ENCODE measurements at places on chromosomes 16 and 17.

DNA sequence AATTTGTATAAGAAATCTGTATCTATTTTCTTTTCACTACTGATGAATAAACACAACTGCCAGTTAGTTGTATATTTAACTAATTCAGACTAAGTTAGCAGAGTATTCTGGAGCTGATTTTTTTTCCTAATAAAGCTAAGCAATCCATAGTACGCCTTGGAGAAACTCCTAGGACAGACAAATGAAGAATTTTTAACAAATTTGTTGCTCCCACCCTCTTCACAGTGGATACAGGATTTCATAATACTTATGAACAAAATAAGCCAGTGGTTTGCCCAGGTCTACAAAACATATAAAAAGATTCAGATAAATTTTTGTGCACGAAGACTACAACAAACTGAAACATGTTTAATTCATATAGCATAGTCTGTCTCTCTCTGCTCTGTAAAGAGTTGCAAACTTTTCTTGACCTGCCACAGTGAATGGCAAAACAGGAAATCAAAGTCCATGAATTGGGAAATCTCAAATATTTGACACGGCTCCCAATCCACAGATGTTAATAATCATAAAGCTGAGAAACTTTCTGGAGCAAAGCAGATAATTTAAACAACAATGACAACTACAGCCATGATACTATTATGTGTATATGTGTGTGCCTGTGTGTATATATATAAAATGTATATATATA is 594 bp upstream of the ABCA6 start:
- DNase-seq: no peak

- DNase-seq: no peak
Observed at GRCh38 chr17:1503699-1504098, 11.2 kb upstream of the MYO1C start.

DNA sequence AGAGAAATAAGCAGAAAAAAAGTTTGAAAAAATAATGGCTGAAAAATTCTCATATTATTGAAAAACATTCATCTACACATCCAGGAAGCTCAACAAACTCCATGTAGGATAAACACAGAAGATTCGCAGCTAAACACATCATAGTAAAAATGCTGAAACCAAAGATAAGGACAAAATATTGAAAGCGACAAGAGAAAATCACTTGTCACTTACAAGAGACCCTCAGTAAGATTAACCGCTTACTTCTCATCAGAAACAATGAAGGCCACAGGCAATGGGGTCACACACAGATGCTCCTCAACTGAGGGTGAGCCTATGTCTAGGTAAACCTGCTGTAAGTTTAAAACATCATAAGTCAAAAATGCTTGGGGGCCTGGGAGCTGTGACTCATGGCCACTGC is 38.1 kb upstream of the METRNL start:
- DNase-seq: no peak

DNA sequence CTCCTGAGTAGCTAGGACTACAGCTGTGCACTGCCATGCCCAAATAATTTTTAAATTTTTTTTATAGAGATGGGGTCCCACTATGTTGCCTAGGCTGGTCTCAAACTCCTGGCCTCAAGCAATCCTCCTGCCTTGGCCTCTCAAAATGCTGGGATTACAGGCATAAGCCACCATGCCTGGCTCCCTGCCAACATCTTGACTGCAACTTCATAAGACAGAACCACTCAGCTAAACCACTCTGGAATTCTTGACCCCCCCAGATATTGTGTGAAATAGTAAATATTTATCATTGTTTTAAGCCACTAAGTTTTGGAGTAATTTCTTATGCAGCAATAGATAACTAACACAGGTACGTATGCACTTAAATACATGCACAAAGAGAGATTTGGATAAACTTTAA is 26.0 kb downstream of the DYNLL2 start:
- no peak for DNase-seq

- no peak for DNase-seq
Observed at GRCh38 chr16:53611179-53611696, 92.4 kb downstream of the RPGRIP1L start.

DNA sequence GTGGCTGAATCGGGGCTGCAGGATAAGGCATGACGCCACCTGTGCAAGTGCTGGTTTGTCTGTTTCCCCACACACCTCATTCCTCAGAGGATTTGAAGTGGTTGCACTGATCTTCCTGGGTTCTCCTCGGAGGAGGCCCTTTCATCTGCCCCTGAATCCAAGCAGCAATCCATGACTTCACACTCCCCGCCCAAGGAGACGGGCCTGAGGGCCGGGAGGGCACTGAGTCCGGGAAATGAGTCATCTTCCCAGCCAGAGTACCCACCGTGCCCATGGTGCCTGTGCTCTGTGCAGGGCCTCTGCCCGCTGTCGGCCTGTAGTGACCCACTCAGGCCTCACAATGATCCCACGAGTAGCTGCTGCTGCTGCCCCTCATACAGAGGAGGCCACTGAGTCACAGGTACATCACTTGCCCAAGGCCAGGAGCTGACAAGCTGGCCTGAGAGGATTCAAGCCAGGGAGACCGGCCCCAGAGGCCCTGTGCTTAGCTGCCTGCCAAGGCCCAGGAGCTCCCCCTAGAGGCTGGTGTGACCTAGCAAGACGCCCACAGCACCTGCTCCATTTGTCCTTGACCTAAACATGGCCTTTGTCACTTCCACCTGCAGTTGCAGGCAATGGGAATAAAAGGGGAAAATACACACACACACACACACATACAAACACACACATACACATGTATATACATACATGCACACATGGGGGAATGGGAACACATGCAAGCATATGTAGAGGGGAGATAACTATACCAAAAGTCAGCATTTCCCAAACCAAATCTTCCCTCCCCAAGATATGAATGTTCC is 240.0 kb downstream of the C16orf95 start:
- DNase-seq: peak; percentile 80

GRCh38 chr16:80751167-80751566 is 53.2 kb downstream of the CDYL2 start:
- DNase-seq: no peak

GRCh38 chr16:53849585-53849984 is 145.6 kb downstream of the FTO start:
- DNase-seq: no peak

DNA sequence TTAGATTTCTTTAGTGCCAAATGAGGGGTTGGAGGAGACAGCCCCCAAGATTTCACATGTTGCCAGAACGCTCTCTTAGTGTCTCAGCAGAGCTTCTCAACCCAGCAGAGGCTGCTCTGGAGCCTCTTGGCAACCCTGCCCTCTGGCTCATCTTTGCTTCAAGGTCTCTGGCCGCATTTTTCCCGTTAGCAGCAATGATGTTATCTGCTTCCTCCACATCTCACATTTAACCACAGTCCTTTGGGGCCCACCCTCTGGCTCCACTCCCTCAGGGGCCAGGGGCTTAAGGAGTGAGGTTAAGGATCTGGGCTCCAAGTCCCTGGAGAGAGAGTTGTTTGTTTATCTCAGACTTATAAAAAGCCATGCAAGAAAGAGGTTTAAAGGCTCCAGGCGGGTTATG is 3.3 kb upstream of the XYLT1 start:
- peak; percentile 55 for DNase-seq

GRCh38 chr16:11025120-11025531 is 80.8 kb downstream of the CLEC16A start:
- no peak for DNase-seq

DNA sequence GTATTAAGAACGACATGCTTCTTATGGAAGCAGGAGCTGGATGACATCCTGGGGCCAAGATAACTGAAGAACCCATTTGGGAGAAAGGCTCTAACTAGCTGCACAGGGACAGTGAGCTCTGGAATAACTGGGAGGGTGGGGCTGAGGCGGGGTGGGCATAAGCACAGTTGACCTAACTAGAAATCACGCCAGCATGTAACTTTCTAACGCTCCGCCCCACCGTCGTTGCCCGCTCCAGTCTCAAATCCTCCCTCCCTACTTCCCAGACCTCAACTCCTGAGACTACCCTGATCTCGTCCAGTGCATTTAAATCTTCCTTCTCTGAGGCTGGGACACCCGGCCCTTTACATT is 436 bp downstream of the PHB1 start:
- no peak for DNase-seq

DNA sequence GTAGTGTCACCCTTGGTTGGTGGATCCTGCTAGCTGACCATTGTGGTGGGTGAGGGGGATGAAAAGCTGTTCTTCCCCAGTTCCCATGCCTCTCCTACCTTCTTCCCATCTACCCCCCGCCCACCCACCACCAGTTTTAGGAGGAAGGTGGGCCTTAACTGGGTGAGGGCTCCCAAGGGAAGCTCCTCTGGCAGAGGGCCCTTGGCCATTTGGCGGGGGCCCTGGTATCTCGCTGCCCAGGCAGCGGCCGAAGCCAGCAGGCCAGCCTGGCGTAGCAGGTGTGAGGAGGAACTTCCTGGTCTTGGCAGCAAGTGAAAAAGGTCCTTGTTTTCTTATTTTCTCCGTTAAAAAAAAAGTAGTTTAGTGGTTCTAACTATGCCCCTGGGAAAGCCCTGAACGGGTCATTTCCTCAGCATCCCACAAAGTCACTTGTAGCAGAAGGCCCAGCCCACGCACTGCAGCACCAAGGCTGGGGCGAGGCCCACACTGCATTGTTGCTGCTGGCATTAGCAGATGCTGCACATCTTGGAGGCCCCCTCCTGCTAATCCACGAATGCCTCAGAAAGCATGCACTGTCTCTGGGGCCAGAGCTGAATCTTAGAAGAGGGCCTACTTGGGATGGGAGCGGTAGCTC is 72.5 kb downstream of the MPRIP start:
- DNase-seq: no peak

DNA sequence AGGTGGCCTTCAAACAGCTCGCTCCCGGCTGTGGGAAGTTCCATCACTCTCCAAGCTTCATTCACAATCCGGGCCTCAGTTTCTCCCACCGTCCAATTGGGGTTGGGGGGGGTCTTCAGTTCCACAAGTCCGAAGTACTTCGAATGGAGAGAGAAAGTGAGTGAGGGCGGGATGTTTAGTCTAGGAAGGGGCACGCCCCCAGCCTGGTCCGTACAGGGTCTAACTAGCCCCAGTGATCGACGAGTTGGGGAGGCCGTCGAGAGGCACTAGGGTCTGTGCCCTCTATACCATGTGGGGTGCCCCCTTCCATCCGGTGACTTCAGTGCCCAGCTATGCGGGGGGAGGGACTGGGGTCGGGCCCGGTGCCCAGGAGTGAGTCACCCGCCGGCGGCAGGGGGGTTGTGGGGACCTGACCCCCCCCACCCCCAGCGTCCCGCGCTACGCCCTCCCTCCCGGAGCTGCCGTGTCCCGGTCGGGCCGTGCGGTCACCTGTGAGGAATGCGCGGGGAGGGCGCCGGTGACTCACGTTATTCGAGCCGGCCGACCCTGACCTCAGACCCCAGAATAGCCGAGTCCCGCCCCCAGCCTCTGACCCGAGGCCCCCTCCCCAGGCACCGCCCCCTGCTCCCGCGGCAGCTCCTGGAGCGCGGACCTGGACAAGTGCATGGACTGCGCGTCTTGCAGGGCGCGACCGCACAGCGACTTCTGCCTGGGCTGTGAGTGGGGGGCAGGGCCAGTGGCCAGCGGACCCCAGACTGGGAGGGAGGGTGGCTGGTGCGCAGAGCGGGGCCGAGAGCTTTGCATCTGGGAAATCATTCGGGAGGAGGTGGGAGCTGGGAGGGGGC is 658 bp downstream of the TNFRSF12A start:
- DNase-seq: peak; percentile 94

DNA sequence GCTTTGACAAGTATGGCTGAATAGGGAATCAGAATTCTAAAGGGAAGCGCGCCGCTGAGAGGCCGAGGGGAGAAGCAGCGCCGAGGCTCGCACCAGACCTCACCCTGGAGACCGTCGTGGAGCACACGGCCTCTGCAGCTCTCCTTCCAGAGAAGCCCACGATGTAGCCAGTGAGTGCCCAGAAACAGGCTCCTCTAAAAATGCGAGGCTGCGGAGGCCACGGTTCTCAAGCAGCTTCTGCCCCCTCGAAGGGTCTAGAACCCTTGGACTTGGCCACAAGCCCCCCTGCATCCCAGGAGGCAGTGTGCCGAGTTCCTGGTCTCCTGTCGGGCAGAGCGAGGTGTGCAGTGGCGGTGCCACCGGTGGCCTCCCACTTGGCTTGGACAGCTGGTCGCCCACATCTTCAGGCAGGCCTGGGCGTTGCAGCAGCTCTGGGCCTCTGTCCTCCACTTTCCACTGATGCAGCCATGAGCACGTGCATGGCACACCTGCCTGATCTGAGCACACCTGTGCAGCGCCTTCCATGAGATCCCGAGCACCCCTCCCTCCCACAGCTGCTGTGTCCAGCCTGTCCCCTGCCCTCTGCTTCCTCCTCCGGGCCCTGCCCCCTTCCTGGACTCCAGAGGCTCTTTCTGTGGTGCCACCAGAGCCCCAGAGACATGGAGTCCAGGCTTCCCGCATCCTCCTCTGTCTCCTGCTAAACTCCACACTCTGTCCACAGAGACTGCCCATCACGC is 18.9 kb upstream of the WDR45B start:
- no peak for DNase-seq

GRCh38 chr17:81339534-81340296 is 44.6 kb upstream of the SLC38A10 start:
- peak; percentile 72 for DNase-seq

- DNase-seq: no peak
Observed at GRCh38 chr17:66542129-66542966, 239.9 kb downstream of the PRKCA start.

DNA sequence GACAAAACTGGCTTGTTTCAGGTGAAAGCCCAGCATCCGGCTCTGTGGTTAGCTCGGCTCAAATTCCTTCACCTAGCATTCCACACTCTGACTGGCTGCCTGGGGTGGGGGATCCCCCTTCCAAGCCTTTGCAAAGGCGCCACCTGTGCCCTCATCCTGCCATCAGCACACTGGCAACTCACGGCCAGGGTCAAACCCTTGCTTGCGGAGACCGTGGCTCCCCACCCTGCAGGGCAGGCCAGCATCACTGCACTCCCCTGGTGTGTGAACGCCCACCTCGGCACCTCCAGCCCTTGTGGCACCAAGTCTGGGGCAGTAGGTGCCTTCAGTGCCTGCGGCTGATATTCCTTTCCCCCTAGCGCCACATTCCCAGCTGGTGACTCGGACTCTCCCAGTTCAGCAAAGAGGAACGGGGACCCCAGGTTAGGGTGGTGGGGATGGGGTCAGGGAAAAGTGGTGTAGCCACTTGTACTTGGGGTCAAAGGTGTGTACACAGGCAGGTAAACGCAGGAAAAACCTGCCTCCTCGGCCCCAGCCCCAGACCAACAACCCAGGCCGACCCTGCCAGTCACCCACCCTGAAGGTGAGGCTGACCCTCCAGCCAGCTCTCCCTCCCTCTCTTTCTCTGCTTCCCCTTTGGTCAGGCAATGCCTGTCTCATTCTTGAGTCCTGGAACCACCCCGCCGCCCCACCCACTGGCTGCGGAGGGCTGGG is 1.1 kb downstream of the FLII start:
- peak; percentile 89 for DNase-seq

- DNase-seq: no peak
Observed at GRCh38 chr16:2048116-2048543, 345 bp downstream of the TSC2 start.

GRCh38 chr16:66052745-66053144 is 313.7 kb upstream of the CDH5 start:
- DNase-seq: no peak

DNA sequence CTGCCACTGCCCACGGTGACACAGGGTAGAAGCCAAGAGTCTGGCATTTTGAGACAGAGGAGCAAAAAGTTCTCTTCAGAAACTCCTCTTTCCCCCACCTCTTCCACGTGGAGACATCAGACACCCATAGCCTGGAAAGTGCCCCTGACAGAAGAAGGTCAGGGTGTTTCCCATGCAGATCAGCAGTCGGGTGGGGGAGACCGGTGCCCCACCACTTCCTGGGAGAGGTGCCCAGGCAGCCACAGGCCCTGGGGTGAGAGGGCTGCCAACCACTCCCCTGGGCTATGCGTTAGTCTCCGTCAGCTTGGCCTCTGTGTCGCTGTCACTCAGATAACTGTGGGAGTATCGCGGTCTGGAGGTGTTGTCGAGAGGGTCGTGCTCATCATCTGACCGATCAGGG is 31.5 kb downstream of the PIPOX start:
- DNase-seq: no peak

Measured in spleen (tissue), 13 donors.